ENCODE measurements at places on chromosomes 5 and 9.

- DNase-seq: peak; percentile 94
Measured at GRCh38 chr5:13187186-13187585, 757.3 kb downstream of the DNAH5 start.

GRCh38 chr9:20290257-20290656 is 332.0 kb downstream of the MLLT3 start:
- DNase-seq: no peak

DNA sequence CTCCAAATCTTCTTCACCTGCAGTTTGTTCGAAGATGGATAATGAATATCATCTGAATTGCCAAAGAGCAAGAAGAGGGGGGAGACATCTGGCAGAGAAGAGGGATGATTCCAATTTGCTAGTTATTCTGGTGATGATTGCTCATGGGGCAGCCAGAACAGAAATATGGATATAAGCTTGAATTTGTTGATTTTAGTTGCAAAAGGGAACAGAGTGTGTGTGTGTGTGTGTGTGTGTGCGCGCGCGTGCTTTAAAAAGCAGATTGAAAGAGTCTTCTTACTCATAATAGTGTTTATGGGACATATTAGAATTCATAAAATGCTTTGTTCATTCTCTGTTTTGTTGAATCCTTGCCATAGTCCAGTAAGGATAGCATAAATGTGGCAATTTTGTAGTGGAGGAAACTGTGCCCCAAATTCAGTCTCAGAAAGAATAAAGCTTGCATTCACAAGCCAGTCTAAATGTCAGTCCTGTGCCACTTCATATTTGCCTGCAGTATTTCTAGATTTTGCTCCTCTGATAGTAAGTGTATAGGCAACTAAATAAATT is 436.3 kb upstream of the KLF4 start:
- no peak for DNase-seq

- DNase-seq: peak; percentile 49
Measured at GRCh38 chr9:136187683-136188586, 17.0 kb downstream of the LHX3 start.

DNA sequence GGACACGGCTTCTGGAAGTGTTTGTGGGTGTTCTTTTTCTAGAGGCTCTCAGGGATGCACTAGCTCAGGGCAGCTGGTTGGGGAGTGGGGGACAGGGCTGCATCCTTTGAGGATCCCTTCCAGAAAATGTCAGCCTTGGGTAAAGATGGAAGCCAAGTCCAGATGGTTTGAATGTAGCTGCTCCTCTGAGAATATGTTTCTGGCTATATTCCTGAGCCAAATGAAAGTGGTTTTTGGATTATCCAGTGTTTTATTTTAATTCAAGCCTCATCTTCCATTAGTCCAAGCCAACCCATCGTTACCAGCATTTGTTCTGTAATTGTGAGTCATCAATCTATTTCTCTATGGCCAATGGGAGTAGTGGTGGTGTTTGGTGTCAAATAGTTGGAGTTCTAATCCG is 70.4 kb downstream of the SPRY4 start:
- DNase-seq: no peak

GRCh38 chr5:164934039-164934438 is 1428.6 kb downstream of the MAT2B start:
- DNase-seq: no peak

DNA sequence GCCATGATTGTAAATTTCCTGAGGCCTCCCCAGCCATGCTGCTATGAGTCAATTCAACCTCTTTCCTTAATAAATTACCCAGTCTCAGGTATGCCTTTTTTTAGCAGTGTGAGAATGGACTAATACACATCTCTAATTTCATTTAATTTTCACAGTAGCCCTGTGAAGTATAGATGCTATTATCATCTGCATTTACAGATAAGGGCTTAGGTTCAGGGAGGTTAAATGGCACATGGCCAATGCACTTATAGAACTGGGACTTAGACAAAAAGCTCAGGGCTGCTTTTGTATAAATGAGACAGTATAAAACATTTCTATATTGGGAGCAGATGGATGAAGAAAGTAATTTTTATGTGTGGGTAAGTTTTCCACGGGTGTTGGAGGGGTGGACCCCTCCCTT is 62.9 kb upstream of the PANK3 start:
- peak; percentile 28 for DNase-seq

- DNase-seq: peak; percentile 81
Measured at GRCh38 chr9:73080110-73080694, 71.5 kb upstream of the ANXA1 start.

DNA sequence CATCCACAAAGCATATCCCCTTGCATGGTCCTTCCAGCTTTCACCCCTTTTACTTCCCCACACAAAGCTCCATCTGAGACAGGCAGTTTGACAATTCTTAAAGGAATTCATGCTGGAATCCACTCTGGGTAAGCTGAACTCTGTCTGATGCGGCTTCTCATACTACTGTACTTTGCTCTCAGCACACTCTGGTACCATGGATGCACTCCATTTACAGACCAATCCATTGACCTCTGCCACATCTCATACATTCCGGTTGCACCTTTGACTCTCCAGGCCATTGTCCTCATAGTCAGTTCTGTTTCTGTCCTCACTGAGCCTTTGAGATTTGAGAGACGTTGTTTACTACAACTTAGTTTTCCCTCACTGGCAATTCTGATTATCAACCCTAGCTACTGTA is 12.2 kb downstream of the SPATA9 start:
- DNase-seq: no peak

DNA sequence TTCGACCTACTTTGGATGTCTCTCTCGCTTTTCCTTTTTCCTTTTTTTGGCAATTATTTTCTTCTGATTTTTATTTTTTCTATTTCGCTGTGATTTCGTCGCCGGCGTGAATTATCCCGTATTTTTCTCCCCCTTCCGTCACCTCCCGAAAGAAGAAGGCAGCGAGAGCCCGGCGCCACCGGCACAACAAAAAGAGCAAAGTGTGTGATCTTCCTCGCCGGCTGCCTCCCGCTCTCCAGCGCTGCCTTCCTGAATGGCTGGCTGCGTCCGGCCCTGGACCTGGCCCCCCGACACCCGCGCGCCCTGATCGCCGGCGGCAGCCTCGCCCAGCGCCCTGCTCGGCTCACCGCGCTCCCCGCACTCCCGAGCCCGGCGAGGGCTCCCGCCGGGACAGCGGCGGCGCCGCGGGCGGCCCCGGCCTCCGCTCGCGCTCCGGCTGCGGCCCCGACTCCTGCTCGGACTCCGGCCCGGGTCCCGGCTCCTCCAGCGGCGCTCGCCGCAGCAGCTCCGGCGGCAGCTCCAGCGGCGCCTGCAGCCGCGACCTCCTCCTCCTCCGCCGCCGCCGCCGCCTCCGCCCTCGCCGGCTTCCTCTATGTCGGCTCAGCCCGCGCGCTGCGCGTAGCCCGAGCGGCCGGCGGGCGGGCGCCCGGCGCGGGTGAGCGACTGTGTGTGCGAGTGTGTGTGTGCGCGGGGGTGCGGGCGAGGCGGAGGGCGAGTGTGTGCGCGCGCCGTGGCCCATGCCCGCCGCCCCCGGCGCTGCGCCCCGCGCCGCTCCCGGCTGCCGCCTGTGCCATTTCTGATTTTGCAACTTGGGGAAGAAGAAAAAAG is 960 bp downstream of the NR2F1 start:
- DNase-seq: no peak

DNA sequence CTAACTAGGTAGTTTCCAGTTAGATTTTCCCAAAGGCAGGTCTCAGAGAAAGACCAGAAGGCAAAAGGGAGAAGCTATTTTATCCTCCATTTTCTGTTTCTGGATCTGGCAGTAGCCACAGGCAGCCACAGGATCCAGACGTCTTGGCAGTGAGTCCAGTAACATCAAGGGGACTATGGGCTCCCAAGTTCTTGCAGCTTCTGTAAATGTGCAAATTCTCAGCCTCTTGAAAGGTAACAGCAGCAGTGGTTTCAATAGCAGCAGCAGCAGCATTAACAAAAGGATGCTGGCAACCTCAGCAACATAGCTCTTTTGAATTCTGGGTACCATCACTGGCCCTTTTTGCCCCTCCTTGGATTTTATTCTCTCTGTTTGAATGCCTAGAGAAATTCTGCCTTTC is 27.1 kb upstream of the IL33 start:
- no peak for DNase-seq

All from NCI-H69 (cell line).